Fibroblast of lung (primary cell): ENCODE measurements at places on chromosomes 7 and 10. TPM values are rescaled to one million over a fixed set of nuclear protein-coding genes. Genes with fewer than 3 reads are reported as not detected.
A peak's percentile ranks its signal among the peaks of the same experiment; 100 is the strongest.

HUS1 gene
- total RNA-seq = 9.8 and 14.2 TPM in 2 replicates

COL28A1 gene
- under 0.01 and 0.17 TPM in 2 replicates for total RNA-seq

TMEM72 gene
- not detected in 2 replicates for total RNA-seq

PTN gene
- total RNA-seq = 13.9 and 30.2 TPM in 2 replicates

MYOZ1 gene
- 0.17 and 0.51 TPM in 2 replicates for total RNA-seq

ANXA8 gene
- total RNA-seq = 0.26 TPM in 1 of 2 replicates, not detected in the other

DNA sequence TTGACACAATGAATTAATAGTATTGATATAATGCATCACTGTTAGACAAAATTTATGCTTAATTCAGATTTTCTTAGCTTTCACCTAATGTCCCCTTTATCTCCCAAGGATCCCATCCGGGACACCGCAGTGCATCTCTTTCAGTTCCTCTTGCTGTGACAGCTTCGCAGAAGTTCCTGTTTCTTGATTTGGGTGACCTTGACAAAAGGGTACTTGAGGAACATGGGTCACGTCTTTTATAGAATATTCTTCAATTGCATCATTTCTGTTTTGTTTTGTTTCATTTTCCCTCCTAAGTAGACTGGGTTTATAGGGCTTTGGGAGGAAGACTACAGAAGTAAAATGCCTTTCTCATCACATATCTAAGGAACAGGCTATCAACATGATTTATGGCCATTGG is 453.2 kb downstream of the DPP6 start:
- H3K4me1 ChIP-seq = no peaks in the 10 kb centered on the region
- H3K4me3 ChIP-seq = no peak overlapping the region
- no peak for DNase-seq

GRCh38 chr10:93150990-93151547 is 77.4 kb downstream of the CYP26A1 start:
- H3K27ac ChIP-seq = no peak overlapping the region
- H3K27me3 ChIP-seq = peaks cover 6% of the 10 kb centered on the region
- no peak for DNase-seq
- H3K36me3 ChIP-seq = no peaks in the 10 kb centered on the region
- no peak overlapping the region for H3K4me3 ChIP-seq
- peaks cover 3% of the 10 kb centered on the region for H3K4me1 ChIP-seq

GRCh38 chr7:620056-620455 is 100.4 kb upstream of the PDGFA start:
- peak; percentile 87 for DNase-seq
- no peak overlapping the region for H3K27ac ChIP-seq
- H3K27me3 ChIP-seq = no peaks in the 10 kb centered on the region
- no peaks in the 10 kb centered on the region for H3K36me3 ChIP-seq
- H3K4me1 ChIP-seq = no peaks in the 10 kb centered on the region
- no peak overlapping the region for H3K4me3 ChIP-seq

DNA sequence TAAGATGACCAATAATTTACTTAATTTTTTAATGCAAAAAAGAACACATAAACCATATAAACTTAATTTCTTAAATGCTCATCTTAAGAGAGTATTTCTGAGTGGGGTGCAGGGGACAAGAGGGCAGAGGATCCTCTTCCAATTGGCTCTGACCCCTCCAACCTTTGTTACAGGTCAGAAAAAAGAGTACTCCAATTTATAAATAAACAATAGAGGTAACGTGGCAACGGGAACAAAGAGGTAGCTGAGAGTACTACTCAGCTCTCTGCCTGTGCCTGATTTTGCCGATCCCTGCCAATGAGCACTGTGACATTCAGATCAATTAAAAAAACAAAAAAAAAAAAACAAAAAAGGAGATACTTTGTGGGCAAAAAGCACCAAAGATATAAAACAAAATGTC is 307.9 kb downstream of the PARD3 start:
- no peak overlapping the region for H3K4me3 ChIP-seq
- H3K27ac ChIP-seq = no peak overlapping the region
- no peaks in the 10 kb centered on the region for H3K27me3 ChIP-seq
- no peaks in the 10 kb centered on the region for H3K4me1 ChIP-seq
- no peaks in the 10 kb centered on the region for H3K36me3 ChIP-seq

DNA sequence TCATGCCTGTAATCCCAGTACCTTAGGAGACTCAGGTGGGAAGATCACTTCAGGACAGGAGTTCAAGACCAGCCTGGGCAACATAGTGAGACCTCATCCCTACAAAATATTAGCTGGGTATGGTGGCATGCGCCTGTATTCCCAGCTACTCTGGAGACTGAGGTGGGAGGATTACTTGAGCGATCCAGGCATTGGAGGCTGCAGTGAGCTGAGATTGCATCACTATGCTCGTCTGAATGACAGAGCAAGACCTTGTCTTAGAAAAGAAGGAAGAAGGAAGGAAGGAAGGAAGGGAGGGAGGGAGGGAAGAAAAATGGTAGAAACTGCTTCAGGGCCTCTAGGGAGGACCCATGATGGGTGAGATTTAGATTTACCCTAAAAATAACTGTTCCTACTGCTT is 112.3 kb downstream of the SPDYE5 start:
- no peaks in the 10 kb centered on the region for H3K27me3 ChIP-seq
- H3K36me3 ChIP-seq = no peaks in the 10 kb centered on the region
- H3K4me1 ChIP-seq = peaks cover under 1% of the 10 kb centered on the region

DNA sequence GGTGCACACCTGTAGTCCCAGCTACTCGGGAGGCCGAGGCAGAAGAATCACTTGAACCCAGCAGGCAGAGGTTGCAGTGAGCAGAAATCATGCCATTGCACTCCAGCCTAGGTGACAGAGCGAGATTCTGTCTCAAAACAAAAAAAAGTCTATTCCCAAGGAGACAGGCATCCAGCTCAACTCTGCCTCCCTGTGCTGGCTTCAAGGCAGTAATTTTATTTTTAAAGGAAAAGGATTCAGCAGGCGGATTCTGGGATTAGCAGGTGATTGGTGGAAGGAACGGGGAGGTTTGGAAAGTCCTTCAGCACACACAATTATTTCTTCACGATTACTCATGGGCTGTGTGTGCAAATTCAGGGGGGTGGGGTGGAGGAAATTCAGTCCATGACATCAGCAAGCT is 242.9 kb downstream of the PAXIP1 start:
- H3K4me1 ChIP-seq = no peaks in the 10 kb centered on the region
- DNase-seq = no peak
- no peaks in the 10 kb centered on the region for H3K36me3 ChIP-seq

DNA sequence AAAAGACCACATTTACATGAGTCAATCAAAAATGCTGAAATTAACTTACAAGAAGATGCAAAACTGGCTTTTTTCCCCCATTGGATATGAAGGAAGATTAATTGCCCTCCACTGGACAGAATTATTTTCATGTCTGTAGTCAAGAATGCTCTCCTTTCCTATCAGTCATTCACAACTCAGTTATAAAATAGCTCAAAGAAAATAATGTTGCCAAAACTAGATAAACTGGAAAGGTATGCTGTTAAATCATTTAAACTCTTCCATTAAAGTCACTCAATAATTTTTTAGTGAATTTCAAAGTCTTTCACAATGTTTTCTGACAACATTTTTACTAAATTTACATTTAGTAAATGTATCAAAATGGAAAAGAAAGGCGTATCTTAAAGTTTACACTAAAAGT is 384.5 kb downstream of the HGF start:
- no peak for DNase-seq
- H3K4me1 ChIP-seq = no peaks in the 10 kb centered on the region
- no peaks in the 10 kb centered on the region for H3K27me3 ChIP-seq
- no peak overlapping the region for H3K4me3 ChIP-seq

- H3K27me3 ChIP-seq = no peaks in the 10 kb centered on the region
- DNase-seq = peak; percentile 39
- no peaks in the 10 kb centered on the region for H3K36me3 ChIP-seq
- no peaks in the 10 kb centered on the region for H3K4me1 ChIP-seq
- H3K27ac ChIP-seq = no peak overlapping the region
Measured at GRCh38 chr7:88020953-88021665, 87.1 kb downstream of the ADAM22 start.

- peaks cover under 1% of the 10 kb centered on the region for H3K4me1 ChIP-seq
- no peaks in the 10 kb centered on the region for H3K27me3 ChIP-seq
- H3K4me3 ChIP-seq = no peak overlapping the region
Measured at GRCh38 chr10:32687546-32687945, 241.6 kb downstream of the CCDC7 start.
